ENCODE measurements at places on chromosomes 7 and 10.

DNA sequence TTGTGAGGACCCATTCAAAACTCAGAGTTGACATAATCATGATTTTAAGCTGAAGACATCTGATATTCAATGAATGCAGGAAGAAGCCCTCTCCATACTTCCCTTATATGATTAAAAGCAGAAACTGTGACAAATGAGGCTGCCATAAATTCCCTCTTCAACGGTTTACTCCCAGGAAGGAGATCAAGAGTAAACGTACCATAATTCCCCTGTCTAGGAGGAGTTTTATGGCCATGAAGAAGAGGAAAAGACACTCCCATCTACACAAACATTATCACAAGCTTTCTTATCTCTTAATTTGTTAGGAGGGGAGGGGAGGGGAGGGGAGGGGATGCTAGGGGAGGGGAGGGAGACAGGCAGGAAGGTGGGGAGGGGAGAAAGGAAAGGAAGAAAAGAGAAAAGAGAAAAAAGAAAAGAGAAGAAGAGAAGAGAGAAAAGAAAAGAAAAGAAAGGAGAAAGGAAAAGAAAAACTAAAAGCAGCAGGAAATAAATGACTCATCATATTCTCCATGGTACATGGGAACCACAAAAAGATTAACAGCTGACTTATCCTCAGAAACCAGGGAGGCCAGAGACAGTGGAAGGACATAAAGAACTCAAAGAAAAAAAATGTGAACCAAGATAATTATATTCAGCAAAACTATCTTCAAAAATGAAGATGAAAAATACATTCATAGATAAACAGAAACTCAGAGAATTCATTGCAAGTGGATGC, 121.6 kb downstream of the ALOX5 start:
- DNase-seq, result no peak

DNA sequence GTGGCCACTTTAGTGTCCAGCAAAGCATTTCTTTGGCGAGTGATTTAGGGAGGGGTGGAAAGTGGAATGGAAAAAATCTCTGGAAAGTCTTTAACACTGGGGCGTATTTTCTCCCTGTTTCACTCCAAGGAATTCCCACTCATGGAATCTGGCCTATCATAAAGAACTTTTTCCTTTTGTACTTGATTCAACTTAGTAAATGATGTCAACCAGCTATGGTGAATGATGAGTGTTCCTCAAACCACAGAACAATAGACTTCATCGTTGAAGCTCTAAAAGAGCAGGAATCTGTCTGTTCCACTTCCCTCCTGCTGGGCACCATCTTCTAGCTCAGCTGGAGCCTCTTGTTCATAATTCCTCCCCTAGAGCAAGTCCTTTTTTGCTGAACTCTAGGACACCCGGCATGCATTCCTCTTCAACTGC, 66.5 kb downstream of the EPDR1 start:
- DNase-seq, result no peak

- no peak for DNase-seq
Measured at GRCh38 chr10:15335508-15335907, 35.6 kb downstream of the FAM171A1 start.

GRCh38 chr10:33390046-33390445, 55.6 kb upstream of the NRP1 start:
- DNase-seq, result no peak

GRCh38 chr10:71314028-71314693, 4.9 kb upstream of the SLC29A3 start:
- DNase-seq, result no peak

DNA sequence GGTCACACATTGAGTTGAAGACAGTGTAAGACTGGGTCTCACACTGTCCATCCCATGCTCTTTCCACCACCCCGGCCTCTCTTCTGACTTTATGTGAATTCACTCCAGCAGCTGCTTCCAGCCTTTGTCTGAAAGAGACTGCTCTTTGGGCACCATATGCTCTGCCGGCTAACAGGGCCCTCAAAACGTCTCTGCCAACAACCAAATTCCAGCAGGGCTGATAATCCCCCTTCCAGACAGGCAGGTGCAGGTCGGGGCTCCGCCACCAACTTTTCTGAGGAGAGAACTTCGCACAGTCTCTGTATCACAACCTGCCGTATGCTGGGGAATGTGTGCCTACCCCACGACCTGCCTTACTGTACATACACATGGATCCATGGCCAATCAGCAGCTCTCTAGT, 64.3 kb downstream of the PLXNA4 start:
- DNase-seq, result no peak

- no peak for DNase-seq
Measured at GRCh38 chr7:135235841-135236240, 2.2 kb downstream of the STRA8 start.

GRCh38 chr7:18547509-18548187, 52.1 kb downstream of the HDAC9 start:
- DNase-seq, result no peak

DNA sequence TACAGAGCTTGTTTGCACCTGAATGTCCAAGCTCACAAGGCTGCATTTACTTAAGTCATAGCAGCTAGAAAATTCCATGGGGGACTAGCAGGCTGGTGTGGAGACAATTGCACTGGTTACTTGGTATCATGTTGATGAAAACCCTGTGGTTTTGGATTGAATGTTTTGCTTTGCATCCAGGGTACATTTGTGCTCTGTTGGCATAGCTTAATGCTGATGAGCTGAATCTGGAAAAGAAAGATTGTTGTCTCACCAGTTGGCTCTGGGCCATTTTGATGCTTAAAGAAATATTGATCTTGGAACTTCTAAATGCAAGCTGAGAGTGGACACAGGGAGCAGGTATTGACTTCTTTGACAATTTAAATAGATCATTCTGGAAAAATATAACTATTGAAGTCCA, 122.5 kb upstream of the MBL2 start:
- no peak for DNase-seq

DNA sequence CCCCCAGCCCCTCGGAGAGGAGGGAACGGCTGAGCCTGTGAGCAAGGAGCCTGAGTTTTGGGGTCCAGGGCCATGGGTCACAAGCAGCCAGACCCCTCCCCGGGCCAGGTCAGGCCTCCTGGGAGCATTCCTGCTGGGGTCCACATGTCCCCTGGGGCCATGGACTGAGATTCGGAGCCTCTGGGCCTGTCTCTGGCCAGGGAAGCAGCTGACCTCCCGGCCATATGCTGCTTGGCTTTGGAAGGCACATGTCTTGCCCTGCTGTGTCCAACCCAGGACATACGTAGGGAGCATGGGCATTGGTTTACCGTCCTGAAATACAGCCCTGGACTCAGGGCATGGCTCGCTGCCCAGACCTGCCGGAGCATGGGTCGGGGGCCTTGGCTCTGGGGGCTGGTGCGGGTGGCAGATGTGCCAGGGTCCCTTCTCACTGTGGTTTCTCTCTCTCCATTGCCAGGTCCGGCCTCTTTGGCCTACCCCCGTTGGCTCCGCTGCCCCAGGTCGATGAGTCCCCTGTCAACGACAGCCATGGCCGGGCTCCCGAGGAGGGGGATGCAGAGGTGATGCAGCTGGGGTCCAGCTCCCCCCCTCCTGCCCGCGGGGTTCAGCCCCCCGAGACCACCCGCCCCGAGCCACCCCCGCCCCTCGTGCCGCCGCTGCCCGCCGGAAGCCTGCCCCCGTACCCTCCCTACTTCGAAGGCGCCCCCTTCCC, 7.3 kb downstream of the PWWP2B start:
- no peak for DNase-seq

GRCh38 chr7:99558306-99559174, at the start of gene ZNF655:
Gene ZNF655 (plus strand): TSS chr7:99558642. CDS start chr7:99560560, 1,918 bp downstream.
- DNase-seq, result peak; percentile 86

DNA sequence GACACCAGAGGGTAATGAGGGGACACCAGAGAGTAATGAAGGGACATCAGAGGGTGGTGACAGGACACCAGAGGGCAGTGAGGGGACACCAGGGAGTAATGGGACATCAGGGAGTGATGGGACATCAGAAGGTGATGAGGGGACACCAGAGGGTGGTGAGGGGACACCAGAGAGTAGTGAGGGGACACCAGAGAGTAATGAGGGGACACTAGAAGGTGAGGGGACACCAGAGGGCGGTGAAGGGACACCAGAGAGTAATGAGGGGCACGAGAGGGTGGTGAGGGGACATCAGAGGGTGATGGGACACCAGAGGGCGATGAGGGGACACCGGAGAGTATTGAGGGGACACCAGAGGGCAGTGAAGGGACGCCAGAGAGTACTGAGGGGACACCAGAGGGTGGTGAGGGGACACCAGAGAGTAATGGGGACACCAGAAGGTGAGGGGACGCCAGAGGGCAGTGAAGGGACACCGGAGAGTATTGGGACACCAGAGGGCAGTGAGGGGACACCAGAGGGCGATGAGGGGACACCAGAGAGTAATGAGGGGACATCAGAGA, 10.6 kb downstream of the NACAD start:
- no peak for DNase-seq

DNA sequence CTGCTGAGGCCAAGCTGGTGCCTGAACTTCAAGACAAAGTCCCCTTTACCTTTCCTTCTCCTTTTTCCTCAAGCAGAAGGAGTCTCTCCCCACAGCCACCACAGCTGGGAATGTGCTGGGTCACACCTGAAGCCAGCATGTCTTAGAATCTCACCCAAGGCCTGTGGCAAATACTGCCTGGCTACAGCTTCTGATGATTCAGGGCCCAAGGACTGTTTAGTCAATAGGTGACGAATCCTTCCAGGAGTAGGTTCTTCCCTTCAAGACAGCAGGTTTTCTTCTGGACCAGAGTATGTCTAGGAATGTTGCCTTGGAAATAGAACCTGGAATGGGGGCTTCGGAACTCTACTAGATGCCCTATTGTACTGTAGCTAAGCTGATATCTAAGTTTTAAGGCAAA, 374.6 kb downstream of the KIF20B start:
- no peak for DNase-seq

- DNase-seq, result peak; percentile 58
Measured at GRCh38 chr7:73811760-73812168, 19.0 kb upstream of the CLDN4 start.

DNA sequence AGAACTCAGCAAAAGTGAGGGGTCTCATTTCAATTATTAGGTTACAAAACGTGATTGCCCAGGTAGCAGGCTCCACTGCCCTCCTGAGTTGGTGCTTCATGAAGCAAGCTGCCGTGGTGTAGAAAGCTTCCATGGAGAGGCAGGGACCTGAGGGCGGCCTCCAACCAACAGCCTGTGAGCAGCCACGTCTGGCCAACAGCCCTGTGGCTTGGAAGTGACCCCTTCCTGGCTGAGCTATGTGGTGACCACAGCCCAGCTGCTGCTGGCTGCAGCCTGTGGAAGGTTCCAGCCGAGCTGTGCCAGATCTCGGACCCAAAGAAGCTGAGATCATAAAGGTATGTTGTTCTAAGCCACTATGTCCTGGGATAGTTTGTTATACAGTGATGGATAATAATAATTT, 122.5 kb upstream of the KLF6 start:
- DNase-seq, result no peak

- DNase-seq, result no peak
Measured at GRCh38 chr7:73906874-73907273, 45.9 kb downstream of the TMEM270 start.

GRCh38 chr10:122293156-122293960, 22.3 kb downstream of the BTBD16 start:
- no peak for DNase-seq

GRCh38 chr7:159068893-159069448, 75.7 kb downstream of the VIPR2 start:
- DNase-seq, result no peak

DNA sequence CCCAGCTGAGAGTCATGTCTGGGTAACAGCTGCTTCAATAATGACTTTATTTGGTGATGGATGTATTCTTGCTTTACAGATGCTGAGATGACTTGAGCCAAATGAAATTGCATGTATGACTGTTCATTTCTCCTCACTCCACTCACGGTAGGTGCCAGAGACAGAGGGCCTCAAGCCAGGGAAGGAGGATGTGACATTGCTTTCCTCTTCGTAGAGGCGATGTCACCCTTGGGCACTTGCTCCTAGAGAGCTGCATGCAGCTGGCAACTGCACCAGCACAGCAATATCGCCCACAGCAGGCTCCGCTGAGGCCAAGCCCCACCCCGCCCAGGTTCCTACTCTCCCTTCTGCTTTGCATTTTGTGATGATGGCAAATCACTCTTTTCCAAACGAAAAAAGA, 116.6 kb upstream of the AOAH start:
- DNase-seq, result no peak

DNA sequence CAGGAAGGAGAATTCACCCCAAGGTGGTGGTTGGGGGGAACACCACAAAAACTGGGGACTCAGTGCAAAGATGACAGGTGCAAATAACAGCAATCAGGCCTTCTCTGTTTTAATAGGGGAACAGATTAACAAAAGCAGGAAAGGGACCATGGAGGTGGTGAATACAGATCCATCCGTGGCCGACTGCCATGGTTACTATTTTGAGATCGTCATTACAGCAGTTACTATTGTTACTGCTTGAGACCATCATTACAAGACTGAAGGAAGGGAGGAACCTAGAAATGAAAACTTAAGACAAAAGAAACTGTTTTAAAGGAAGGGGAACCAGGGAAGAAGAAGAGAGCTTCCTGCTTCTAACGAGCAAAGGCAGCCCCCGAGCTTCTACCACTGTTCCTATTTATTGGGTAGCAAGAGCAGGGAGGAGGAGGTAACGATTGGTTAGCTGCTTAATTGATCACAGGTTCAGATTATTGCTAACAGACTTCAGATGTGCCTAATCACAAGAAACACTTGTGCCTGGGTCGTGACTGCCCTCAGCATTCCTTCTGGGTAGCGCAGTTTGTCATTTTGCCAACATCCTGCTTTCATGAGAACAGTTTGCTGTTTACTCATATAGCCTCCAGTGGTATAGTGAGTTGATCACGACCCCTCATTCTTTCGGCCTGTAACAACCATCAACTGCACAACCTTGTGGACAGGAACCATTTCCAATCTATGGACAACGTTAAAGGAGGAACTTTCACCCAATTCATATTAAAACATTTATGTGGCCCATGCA, 216.3 kb downstream of the CHCHD3 start:
- no peak for DNase-seq

DNA sequence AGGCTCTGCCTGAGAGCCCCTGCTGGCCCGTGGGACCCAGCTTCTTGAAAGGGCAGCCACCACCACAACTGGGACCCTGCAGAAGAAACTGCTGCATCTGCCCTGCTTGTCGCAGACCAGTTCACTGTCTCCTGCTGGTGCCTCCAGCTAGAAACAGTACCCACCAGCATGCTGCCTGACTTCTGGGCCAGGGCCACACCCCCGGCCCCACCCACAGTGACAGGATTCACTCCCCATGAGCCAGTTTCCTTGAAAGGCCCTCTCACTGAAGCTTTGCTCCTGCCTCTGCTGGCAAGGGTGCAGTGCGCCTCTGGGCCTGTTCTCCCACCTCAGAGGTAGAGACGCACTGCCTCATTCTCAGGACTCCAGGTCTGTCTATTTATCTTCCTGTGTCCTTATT, 32.4 kb downstream of the ANXA11 start:
- DNase-seq, result no peak

GRCh38 chr10:46253076-46254006, 33.5 kb upstream of the ANTXRL start:
- DNase-seq, result no peak

DNA sequence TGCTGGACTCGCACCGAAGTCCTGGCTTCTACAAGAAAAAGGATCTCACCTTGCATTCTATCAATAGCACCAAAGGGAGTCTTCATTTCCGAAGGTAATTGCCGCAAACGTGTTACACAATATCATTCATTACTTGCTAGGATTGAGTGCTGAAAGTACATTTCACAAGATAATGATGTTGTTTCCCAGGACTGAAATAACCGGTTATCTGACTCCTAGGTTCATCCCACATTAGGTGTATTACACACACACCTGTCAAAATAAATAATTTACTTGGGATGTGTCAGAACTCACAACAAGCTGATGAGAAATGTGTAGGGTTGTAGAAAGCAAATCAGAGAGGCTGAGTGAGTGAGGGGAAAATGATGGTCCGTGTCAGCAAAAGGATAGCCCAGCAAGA, 219.4 kb upstream of the RHOBTB1 start:
- no peak for DNase-seq

Data from NCI-H1105 (cell line).